PC-9 (cell line): ENCODE measurements at places on chromosomes 16 and 17. TPM values are rescaled to one million over a fixed set of nuclear protein-coding genes. Genes with fewer than 3 reads are reported as not detected.

DNA sequence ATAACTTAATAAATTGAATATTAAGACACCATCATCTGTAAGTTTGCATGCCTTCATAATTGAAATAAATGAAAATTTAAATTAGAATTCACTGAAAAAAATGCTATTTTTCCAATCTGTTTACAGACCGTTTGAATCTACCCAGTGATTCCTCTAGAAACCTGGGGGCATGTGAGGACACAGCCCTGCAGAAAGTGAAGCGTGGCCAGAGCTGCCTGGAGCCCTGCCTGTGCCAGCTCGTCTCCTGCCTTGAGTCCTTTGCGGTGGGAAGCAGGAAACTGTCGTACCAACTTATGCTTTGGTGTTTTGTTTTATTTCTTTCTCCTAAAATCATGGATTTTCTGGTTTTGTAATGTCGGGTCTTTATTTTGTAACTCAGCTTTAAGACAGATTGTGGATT, 67.8 kb upstream of the FA2H start:
- H3K4me1 ChIP-seq = peaks cover 12% of the 10 kb centered on the region; the same call in 1 of the 2 replicates
- no peak overlapping the region for H3K27ac ChIP-seq
- H3K27me3 ChIP-seq = no peaks in the 10 kb centered on the region
- no peak for DNase-seq
- no peak overlapping the region for H3K4me3 ChIP-seq

- H3K27ac ChIP-seq = peak overlapping the region; percentile 62; the same call in 1 of the 2 replicates
- peaks cover 84% of the 10 kb centered on the region for H3K36me3 ChIP-seq
- no peak overlapping the region for H3K4me3 ChIP-seq
- DNase-seq = no peak
- peaks cover 56% of the 10 kb centered on the region for H3K4me1 ChIP-seq
These were observed 11.5 kb downstream of the HAPSTR1 start for GRCh38 chr16:9102943-9103342.

DNA sequence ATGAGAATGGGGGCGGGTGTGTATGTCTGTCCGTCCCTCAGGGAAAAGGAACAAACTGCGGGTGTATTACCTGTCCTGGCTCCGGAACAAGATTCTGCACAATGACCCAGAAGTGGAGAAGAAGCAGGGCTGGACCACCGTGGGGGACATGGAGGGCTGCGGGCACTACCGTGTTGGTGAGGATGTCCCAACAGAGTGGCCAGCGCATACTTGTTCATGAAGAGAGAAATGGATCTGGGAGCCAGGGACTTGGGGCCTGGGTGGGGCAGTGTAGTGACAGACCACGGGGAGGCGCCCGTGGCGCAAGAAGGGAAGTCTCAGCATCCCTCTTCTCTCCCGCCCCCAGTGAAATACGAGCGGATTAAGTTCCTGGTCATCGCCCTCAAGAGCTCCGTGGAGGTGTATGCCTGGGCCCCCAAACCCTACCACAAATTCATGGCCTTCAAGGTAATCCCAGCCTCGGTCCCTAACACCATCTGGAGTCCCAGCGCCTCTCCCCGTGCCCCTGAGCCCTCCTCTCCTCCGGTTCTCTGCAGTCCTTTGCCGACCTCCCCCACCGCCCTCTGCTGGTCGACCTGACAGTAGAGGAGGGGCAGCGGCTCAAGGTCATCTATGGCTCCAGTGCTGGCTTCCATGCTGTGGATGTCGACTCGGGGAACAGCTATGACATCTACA, 3.5 kb upstream of the C17orf107 start:
- no peak overlapping the region for H3K4me3 ChIP-seq
- no peak overlapping the region for H3K27ac ChIP-seq
- no peak for DNase-seq

GRCh38 chr17:1136748-1137147, 43.0 kb downstream of the ABR start:
- H3K4me1 ChIP-seq = no peaks in the 10 kb centered on the region
- H3K27ac ChIP-seq = no peak overlapping the region
- DNase-seq = no peak
- no peaks in the 10 kb centered on the region for H3K36me3 ChIP-seq
- no peak overlapping the region for H3K4me3 ChIP-seq
- H3K27me3 ChIP-seq = no peaks in the 10 kb centered on the region

DNA sequence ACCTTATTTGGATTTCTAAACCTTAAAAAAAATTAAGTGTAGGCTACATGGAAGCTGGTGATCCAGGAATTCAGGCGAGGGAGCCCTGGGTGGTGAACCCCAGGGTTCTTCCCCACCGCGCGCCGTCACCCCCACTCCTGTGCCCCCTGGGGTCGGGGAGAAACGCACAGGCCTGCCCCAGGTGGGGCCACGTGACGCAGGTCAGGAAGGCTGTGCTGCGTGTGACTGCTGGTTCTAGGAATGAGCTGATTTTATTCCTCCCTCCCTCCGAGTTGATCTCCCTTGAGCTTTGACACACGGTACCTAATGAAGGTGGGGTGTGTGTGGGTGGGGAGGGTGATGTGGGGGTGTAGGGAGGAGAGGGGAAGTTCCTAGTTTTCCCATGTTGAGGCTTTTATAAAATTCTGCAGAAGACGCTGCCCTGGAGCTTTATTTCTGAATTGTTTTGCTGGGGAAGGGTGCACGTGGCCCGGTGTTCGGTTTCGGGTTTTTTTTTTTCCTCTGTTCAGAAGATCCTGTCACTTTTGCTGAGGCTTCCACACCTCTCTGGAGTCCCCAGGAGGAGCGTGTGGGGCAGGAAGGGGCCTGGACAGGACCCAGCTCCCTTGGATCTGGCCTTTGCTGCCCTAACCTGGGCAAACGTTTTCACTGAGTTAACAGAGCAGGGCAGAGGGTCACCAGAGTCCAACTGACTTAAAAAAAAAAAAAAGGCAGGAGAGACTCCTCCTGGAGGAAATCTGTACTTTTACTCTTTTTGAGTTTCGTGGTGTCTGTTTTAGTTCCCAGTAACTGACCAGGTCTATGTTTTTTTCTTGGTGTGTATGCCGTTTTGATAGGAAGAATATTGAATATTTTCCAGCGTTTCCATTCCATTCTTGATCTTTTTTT, 55.8 kb upstream of the GSE1 start:
- H3K4me3 ChIP-seq = peak overlapping the region; percentile 72
- H3K27ac ChIP-seq = peak overlapping the region; percentile 61
- no peaks in the 10 kb centered on the region for H3K27me3 ChIP-seq

DNA sequence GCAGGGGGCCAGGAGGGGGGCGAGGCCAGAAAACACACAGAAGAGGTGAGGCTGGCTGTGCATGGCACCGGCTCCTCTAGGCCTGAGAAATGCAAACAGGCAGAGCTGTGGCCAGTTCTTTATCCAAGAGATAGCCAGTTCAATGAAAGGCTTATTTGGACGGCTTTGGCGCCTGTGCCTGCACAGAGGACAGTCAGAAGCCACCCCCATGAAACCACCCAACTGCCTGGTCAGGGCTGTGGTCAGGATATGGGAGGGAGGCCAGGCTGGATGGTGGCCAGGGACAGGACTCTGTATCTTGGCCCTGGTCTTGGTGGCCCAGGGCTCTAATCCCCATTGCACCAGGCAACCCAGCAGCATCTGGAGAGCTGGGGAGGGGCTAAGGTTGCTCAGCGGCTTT, 24.5 kb upstream of the GPRC5C start:
- no peak overlapping the region for H3K4me3 ChIP-seq
- H3K27ac ChIP-seq = no peak overlapping the region
- no peaks in the 10 kb centered on the region for H3K27me3 ChIP-seq
- no peaks in the 10 kb centered on the region for H3K36me3 ChIP-seq

DNA sequence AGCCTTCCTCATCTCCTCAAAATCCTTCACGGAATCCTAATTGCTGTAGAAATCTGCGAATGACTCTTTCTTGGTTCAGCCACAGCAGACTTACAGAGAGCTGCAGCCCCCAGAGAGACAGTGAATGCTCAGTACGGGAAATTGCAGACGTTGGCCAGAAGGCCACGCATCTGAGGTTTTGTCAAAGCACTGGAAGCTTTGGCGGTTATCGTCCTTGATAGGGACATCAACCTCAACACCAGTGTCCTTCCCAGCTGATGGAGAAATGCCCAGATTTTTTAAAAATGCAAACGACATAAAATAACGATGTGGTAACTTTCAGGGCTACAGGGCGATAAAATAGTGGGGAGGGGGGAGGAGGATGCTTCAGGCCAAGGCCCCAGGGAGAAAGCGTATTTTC, 166.6 kb upstream of the CIBAR2 start:
- no peak overlapping the region for H3K4me3 ChIP-seq
- no peaks in the 10 kb centered on the region for H3K4me1 ChIP-seq
- H3K27ac ChIP-seq = no peak overlapping the region
- H3K36me3 ChIP-seq = no peaks in the 10 kb centered on the region
- no peak for DNase-seq

DNA sequence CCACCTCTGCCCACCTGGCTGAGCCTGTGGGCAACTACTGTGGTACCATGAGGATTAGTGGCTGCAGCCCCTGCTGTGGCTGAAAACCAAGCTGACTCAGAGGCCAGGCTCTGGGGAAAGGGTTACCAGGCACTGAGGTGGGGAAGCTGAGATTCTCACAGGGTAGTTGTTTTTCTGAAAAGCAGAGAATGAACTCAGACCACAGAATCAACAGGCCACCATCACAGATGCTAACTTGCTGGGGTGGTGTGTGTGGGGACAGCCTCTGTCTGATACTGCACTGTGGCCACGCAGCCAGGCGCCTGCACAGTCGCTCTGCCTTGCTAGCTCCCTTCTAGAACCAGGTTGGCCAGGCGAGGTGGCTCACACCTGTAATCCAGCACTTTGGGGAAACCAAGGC, 28.8 kb downstream of the NPLOC4 start:
- no peaks in the 10 kb centered on the region for H3K27me3 ChIP-seq
- H3K4me1 ChIP-seq = no peaks in the 10 kb centered on the region
- no peak overlapping the region for H3K27ac ChIP-seq
- H3K36me3 ChIP-seq = no peaks in the 10 kb centered on the region
- no peak for DNase-seq
- no peak overlapping the region for H3K4me3 ChIP-seq

DNA sequence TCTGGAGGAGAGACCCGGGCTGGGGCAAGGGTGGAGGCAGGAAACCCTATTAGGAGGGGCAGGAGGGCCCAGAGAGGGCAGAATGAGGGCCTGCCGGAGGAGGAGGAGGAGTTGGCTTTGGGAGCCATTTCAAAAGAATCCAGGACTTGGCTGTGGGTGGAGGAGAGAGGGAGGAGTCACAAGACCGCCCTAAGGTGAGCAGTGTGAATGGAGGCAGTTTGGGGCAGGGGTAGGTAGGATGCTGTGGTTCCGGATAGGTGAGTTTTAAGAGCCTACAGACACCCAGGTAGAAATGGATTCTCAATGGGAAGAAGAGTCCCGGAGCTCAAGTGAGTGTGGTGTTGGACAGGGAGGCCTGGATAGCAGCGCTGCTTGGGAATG, 80.3 kb downstream of the ARHGAP23 start:
- DNase-seq = no peak
- H3K27me3 ChIP-seq = no peaks in the 10 kb centered on the region
- no peaks in the 10 kb centered on the region for H3K36me3 ChIP-seq
- H3K4me3 ChIP-seq = no peak overlapping the region
- H3K4me1 ChIP-seq = no peaks in the 10 kb centered on the region

DNA sequence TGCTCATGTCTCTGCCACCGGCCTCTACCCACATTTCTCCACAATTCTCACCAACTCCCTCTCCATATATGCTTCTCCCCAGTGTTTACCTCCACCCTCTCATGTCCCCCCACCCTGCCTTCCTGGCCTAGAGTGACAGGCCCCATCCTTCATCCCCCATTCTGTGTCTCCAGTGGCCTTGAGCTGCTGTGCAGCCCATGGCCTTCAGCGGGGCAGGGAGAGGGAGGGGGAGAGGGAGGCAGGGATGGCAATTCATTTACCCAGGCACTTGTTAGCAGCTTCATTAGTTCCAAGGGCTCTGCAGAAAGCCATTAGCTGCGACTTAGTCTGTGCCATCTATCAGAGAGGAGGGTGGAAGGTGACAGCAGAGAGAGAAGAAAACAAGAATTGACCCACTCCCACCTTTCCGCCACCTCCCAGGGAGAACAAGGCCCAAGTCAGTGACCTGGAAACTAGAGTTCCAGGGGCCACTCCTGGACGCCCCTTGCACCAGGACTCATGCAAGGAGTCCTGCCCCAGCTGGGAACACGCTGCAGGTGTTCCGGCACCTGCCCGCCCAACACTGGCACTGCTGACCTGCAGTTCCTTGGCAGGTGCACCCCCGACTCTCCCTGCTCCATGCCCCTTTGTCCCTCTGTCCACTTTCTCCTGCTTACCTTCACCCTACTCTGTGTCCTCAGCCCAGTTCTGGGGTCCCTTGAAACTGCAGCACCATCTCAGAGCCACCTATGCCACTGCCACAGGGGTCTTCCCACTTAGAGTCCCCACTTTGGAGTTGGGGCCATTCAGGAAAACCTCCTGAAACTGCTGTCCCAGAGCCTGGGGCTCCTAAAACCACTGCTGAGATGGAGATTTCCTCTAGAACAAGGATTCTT, 23.5 kb upstream of the PYY start:
- H3K27ac ChIP-seq = no peak overlapping the region
- no peaks in the 10 kb centered on the region for H3K4me1 ChIP-seq
- H3K4me3 ChIP-seq = no peak overlapping the region
- H3K27me3 ChIP-seq = peaks cover 60% of the 10 kb centered on the region
- no peaks in the 10 kb centered on the region for H3K36me3 ChIP-seq

DNA sequence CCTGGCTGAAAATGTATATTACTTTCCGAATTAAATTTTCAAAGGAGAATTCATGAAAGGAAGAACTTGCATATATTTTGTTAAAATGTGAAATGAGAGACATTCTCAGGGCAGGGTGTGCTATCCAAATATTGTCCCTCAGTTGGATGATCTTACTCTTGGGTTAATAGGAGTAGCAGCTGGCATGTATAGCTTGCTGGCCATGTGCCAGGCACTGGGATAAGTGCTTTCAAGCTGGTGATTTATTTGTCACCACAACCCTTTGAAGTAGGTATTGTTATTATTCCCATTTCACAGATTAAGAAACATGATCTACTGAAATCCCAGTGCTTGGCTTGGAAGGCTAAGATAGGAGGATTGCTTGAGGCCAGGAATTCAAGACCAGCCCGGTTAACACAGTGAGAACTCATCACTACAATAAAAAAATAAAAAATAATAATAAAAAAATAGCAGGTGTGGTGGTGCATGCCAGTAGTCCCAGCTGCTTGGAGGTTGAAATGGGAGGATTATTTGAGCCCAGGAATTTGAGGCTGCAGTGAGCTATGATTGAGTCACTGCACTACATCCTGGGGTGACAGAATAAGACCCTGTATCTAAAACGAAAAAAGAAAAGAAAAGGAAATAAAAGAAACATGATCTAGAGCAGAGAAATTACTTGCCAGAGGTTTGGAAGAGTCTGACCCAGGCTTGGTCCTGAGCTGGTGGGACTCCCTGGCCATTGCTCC, 11.6 kb upstream of the MPHOSPH6 start:
- no peak overlapping the region for H3K27ac ChIP-seq
- no peaks in the 10 kb centered on the region for H3K4me1 ChIP-seq
- no peak for DNase-seq
- H3K27me3 ChIP-seq = peaks cover 35% of the 10 kb centered on the region; the same call in 1 of the 2 replicates
- no peak overlapping the region for H3K4me3 ChIP-seq

SLC47A1 gene
- total RNA-seq = 1.3 and 2.3 TPM in 2 replicates

RAP1GAP2 gene
- total RNA-seq = 10.1 and 13.0 TPM in 2 replicates

KCNH6 gene
- total RNA-seq = not detected in 2 replicates

KRTAP1-5 gene
- not detected in 2 replicates for total RNA-seq

FOXJ1 gene
- total RNA-seq = 12.5 and 23.7 TPM in 2 replicates

ACSM2A gene
- not detected in 2 replicates for total RNA-seq

MEOX1 gene
- 0.25 and 0.72 TPM in 2 replicates for total RNA-seq

FMNL1 gene
- 12.9 and 18.7 TPM in 2 replicates for total RNA-seq

ZNF688 gene
- total RNA-seq = 13.1 and 25.7 TPM in 2 replicates

GNGT2 gene
- 7.4 and 9.4 TPM in 2 replicates for total RNA-seq

KRTAP4-1 gene
- total RNA-seq = not detected in 2 replicates

ZSCAN10 gene
- 0.23 TPM in 1 of 2 replicates, not detected in the other for total RNA-seq

IL34 gene
- total RNA-seq = not detected in 2 replicates

SLFN14 gene
- not detected in 2 replicates for total RNA-seq

IGFALS gene
- total RNA-seq = 0.18 TPM in 1 of 2 replicates, not detected in the other
